ENCODE measurements at places on chromosomes 16 and 17. TPM values are rescaled to one million over a fixed set of nuclear protein-coding genes. Genes with fewer than 3 reads are reported as not detected.

IL21R gene
- total RNA-seq: 2.2 TPM

HSD17B2 gene
- total RNA-seq: not detected

GAS2L2 gene
- total RNA-seq: not detected

ASGR2 gene
- not detected for total RNA-seq

USP7 gene
- total RNA-seq: 56.4 TPM

Data from smooth muscle cell of trachea (primary cell).